ENCODE measurements at places on chromosomes 16 and 17.

- no peak for DNase-seq
Measured at GRCh38 chr16:73298562-73298961, 250.6 kb upstream of the ZFHX3 start.

DNA sequence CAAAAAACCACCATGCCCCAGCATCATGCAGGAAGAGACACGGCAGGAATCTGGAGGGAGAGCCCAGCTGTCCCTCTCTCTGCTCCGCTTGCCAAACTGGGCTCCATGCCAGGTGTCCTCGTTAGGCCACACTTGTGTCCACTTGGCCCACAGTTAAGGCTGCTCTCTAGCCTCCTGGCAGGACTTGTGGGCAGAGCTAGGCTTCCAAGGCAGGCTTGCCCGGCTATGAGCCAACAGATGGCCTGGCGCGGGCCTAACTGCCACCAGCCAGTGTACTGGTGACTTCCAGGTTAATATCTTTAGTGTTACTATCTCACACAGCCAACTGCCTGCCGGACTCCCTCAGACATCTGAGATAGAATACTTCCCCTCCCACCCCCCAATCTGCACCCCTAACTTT lies 10.6 kb downstream of the ATP6V0D1 start:
- no peak for DNase-seq

DNA sequence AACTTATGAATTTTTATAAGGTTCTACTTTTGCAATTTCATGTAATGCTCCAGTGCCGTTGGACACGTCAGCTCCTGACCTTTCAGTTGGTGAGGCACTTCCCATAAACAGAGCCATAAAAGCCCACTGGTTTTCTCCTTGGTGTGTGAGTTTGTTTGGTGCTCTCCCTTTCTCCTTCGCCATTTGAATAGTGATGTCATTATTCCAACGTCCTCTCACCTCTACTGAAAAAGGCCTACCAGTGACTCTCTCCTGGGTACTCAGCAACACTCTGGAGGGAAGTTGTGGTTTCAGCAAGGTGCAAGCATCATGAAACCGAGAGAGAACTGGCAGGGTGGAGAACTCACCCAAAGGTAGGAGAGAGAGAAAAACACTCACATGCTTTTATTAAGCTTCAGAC lies 29.6 kb upstream of the HNF1B start:
- no peak for DNase-seq

- no peak for DNase-seq
Measured at GRCh38 chr16:79283578-79283977, 317.0 kb downstream of the MAF start.

DNA sequence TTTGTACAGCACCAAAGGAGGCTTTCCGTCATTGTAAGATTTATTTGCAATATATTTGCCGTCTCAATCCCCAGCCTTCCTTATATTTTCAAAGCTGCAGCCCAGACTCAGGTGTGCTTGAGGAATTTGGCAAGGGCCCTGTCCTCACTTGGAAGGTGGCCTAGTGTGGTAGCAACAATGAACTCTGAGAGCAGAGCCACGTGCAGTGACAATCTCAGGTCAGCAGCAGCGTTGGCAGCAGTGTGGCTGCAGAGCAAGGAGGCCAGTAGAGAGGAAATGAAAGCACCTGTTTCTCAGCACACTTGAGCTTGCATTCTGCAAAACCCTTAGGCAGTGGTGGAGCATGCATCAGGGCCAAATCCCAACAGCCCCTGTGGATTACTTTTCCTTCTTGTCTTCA lies 613.5 kb downstream of the RBFOX1 start:
- no peak for DNase-seq

- no peak for DNase-seq
Measured at GRCh38 chr17:63775420-63775819, 1.4 kb downstream of the DDX42 start.

DNA sequence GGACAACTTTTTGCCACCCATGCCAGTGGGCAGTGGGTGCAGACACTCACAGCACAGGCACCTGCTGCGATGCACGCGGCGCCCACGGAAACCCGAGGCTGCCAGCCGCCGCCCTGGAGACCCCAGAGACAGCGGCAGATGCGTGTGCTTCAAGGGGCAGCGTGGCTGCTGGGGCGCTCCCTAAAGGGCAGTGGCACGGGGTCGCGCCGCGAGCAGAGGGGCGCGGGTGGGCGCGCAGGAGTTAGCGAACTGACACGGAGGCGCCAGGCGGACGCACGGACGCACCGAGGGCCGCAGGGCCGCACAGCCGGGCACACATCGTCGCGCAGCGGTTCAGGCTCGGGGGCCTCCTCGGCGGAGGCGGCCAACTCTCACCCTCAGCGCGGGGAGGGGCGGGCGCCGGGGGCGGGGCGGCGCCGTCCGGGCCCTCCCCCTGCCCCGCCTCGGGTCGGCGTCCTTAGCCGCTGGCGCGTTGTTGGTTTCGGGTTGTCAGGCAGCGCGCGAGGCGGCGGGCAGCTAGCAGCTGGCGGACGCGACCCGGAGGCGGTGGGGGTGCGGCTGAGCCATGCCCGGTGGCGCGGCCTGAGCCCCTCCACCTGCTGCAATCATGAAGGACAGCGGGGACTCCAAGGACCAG lies at the start of gene KIF19:
TSS of gene KIF19 (plus strand) at position 484 of the 637 bp plus-strand sequence. CDS start at position 608, 124 bp downstream.
- no peak for DNase-seq

DNA sequence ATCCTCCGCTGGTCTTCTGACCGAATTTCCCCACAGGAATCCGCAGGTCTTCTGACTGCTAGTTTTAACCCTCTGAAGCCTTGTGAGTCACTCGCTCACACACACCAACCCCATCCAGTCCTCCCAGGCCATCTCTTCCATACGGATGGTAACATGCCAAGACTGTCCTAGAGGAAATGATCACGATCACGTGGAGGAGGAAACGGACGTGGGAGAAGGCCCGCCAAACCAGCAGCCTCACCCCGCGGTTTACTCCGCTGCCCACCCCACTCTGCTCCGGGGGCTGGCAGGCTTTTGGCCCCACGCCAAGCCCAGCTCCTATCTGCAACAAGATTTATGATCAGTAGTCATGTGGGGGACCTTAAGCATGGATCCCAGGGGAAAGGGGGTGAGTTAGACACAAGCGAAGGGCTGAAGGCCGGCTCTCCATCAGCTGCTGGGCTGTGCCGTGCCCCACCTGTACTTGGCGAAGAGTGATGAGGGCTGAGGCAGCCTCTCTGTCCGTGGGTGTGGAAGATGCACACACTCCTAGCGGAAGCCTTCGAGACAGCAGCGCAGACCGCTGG lies 1.5 kb upstream of the FAAP100 start:
- DNase-seq, result no peak
